Activated T-cell treated with anti-CD3 and anti-CD28 coated beads, Interleukin-2, amount 50 U/mL, for 48 hours (primary cell): ENCODE measurements at places on chromosomes 7 and 10.

DNA sequence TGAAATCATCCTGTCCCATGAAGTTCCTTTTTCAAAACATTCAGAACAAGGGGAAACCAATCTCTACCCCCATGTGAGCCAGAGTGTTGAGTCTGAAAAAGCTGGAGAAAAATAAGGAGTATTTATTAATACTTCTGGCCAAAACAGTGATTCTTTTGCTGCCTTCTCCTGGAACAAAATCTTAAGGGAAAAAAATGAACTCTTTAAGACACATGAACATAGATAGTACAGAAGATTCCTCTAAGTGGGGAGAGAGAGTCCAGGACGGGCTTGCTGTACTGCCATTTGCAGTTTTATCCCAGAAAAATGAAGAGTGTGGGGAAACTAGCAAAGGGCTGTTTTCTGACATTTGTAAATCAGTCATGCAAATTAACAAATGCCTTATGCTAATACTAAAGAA lies 173.4 kb upstream of the CELF2 start:
- no peak for DNase-seq

DNA sequence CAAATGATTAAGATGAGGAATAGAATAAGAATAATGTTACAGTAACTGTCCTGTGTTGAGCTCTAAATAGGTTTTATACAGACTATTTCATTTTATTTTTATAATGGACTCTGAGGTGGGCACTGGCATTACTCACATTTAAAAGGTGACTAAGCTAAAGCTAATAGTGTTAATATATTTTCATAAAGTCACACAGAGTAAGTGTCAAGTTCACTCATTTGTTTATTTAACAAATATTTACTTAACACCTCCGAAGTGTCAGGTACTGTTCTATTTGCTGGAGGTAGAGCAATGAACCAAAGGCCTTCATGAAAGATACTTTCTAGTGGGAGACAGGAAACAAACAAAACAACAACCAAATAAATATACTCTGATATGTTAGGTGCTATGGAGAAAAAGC lies 44.0 kb downstream of the ASB4 start:
- no peak for DNase-seq

DNA sequence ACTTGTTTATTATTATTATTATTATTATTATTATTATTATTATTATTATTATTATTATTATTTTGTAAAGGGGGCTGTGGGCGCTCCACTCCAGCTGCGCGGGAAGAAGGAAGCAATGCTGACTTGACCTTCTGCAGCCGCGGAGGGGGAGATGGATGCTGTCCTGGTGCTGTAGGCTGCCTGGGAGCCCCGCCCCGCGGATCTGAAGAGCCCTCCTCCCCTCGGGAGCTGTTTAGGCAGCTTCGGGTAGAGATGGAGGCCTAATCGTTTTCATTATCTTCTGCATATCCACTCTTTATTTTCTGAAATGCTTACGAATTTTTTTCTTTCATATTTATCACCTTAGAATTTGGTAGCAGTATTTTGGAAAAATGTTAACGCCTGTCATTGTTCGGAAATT lies 101.2 kb upstream of the KLF6 start:
- no peak for DNase-seq

GRCh38 chr10:88428442-88428841 lies 154.7 kb downstream of the RNLS start:
- DNase-seq: no peak

- DNase-seq: no peak
Measured at GRCh38 chr7:91270372-91270771, 6.1 kb downstream of the FZD1 start.

DNA sequence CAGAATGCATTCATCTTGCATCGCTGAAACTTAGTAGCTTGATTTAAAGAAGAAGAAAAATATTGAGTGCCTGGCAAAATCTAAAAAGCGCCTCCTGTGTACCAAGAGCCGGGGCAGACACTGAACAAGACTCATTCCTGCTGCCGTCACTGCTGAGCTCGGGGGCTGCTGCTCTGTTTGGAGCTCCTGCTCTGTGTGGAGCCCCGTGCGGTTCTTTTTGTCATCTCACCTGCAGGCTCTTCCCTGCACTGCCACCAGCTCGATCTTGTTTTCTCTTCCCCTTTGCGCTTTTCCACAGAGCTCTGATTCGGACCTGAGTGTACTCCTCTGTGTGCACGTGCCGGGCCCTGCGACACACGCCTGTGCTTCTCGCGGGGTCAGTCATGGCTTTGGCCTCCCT lies 462.1 kb upstream of the DPP6 start:
- DNase-seq: no peak

- peak; percentile 34 for DNase-seq
Measured at GRCh38 chr7:8197994-8198698, 63.8 kb downstream of the ICA1 start.

- DNase-seq: peak; percentile 63
Measured at GRCh38 chr10:58299580-58299979, 30.6 kb downstream of the CISD1 start.

- DNase-seq: no peak
Measured at GRCh38 chr7:83704564-83704963, 55.6 kb upstream of the SEMA3E start.

DNA sequence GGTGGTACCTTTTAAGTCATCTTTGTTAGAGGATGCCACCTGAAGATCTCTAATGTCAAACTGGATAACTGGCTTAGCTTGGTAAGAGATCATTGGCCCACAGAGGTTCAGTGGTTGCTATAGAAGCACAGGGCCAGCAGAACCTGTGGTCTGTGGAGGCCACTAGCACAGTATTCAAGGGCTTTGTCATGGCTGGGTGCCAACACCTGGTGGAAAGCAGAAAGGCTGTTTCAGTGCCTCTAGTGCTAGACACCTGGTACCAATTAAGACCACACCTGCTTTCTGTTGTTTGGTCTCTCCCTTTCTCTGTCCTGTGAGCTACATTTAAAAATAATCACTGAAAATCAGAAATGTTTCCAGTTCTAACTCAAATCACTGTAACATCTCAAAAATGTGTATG lies 10.0 kb upstream of the PCGF5 start:
- no peak for DNase-seq

GRCh38 chr7:2722591-2722990 lies 34.6 kb downstream of the AMZ1 start:
- DNase-seq: no peak

DNA sequence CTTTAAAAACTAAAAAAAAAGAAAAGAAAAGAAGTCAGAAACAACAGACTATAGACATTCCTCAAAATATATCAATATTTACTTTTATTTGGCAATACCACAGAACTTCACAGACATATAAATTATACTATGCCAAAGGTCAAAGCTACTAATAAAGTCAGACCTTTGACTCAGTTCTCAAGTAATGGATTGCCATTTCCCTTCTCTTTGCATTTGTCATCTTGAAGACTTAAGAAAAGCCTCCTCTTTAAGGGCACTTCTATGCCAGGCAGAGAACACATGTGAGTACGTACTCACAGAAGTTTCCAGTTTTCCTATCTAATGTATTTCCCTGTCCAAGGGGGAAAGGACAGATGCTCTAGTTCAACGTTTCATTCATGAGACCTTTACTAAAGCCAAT lies 37.6 kb downstream of the TNPO3 start:
- DNase-seq: no peak

- DNase-seq: no peak
Measured at GRCh38 chr7:6128205-6128604, 97.0 kb downstream of the ANKRD61 start.

DNA sequence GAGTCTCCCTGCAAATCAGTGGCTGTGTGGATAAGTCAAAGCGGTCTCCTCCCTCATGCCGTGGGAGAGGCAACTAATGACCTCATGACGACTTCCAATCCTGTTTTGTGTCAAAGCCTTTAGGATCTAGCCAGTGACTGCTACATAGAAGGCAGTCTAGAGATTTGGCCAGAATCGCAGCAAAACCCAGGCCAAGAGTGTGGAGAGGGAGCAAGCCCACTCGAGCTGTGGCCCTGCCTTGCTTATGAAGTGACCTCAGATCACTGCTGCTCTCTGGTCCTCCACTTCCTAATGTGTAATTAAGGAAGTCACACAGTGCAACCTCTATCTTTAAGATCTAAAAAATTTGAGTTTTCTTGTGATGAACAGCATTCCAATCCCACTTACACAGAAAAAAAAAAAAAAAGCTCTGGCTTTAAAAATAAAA lies 296.7 kb upstream of the KLF6 start:
- no peak for DNase-seq

DNA sequence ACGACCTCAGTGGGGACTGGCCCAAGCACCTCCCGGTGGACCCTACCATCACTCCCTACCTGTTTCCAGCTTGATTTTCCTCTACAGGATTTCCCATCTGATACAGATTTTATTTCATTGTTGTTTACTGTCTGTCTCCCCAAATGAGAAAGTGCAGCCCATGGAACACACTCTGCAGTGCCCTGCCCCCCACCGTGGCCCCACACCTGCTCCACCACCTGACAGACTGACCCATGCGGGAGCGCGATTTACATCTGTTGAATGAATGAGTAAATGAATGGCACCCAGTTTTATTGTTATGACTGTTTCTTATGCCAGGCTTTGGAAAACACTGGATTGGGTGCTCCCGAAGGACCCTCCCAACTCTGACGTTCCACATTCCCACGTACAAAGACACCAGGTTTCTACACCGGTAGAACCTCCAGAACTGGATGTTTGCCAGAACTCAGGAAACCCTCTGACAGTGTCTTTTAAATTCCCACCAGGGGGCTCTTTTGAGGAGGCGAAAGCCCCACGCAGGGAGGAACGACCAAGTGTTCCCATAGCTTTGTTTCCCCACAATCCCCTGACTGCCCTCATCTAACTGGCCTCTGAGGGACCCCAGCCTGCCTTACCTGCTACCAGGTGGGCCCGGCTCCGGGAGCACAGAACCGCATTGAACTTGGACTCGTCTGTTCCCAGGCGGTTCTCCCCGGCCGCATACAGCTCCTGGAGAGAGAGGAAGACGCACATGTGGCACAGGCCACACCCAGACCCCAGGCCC lies 29.0 kb downstream of the PLAC9 start:
- DNase-seq: no peak

GRCh38 chr7:154569916-154570315 lies 433.0 kb downstream of the PAXIP1 start:
- DNase-seq: no peak

- no peak for DNase-seq
Measured at GRCh38 chr7:98066934-98067507, 39.6 kb upstream of the LMTK2 start.

GRCh38 chr10:12427276-12427675 lies 77.9 kb downstream of the CAMK1D start:
- no peak for DNase-seq

DNA sequence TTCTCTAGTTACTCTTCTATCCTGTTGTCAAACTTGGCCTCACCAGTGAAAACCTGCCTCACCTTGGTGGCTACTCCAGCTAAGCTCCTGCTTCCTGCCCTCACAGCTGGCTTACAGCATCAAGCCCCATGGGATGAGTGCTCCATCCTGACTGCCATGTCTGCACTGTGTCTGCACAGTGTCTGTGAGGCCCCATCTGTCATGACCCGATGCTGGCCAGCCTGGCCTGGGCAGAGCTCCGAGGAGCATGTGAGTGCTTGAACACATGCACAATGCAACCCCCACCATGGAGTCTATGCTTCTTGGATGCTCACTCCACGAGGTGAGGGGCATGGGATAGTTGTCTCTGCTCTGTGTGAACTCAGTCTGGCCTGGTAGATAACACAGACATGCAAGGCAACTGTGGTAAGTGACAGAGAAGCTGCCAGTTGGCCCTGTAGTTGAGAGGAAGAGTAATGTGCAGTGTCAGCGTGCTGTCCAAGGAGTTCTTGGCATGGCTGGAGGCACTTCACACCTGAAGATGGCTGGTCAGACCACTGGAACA lies 207.1 kb upstream of the ZNF32 start:
- DNase-seq: no peak

DNA sequence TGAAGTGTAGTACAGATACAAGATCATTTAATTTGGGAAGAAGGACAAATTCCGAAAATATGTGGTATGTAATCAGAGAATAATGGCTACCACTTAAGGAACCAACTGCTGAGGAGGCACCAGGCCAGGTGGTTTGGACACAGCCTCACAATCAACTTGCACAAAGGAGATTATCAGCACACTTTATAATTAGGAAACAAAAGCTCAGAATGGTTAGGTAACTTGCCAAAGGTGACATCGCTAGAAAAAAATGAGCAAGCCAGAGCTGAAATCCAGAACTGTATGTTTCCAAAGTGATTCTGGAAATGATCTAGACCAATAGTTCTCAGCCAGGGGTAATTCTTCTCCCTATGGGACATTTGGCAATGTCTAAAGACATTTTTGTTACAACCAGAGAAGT lies 36.6 kb downstream of the ERCC6 start:
- no peak for DNase-seq

GRCh38 chr7:38829488-38830165 lies 79.4 kb downstream of the VPS41 start:
- no peak for DNase-seq

- no peak for DNase-seq
Measured at GRCh38 chr10:117226813-117227451, 14.0 kb upstream of the SLC18A2 start.

DNA sequence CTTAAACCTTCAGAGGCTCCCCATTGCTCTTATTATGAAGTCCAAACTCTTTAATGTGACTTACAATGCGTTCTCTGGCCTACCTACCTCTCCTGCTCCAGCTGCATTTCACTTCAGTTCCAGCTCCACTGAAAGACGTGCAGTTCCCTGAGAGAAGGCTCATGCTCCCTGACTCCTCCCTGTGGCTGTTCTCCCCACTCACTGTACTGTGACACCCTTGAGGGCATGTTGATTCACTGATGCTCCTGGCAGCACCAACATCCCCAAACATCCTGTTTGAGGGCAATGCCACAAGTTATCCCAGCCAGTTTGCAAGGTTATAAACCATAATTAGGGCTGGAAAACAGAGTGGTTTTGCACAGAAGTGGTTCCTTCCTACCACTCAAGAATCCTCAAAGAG lies 111.2 kb downstream of the LSM5 start:
- DNase-seq: no peak

DNA sequence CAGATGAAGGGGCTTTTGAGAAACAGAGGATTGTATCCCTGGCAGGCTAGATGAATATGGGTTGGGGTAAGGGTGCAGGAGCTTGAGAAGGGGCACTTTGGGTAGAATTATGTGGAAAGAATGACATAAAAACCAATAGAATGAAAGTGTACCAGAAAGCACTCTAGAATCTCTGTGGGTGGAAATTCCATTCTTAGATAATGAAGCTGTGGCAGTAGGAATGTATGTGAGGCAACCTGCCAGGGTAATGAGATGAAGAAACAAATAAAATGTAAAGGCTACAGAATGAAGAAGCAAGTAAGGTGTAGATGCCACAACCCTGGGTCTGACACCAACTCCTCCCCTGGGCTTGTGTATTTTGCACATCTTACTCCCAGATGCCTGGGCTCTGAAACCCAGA lies 16.8 kb downstream of the NOBOX start:
- no peak for DNase-seq

GRCh38 chr7:155173905-155174304 lies 103.8 kb downstream of the HTR5A start:
- DNase-seq: no peak

DNA sequence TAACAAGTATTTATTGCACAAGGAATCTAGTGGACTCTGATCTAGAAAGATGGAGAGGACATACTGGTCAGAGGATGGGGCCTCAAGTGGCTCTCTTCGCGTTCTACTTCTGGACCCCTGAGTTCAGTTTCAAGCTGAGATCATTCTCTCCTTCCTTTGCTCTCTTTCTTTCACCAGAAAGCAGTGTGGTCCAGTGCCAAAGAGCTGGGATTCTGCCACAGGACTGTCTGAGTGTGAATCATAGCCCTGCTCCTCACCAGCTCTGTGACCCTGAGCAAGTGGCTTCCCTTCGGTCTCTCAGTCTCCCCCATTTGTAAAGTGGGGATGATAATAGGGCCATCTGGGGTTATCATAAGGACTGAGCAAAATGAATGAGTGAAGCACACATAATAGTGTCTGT lies 715.2 kb downstream of the SUGCT start:
- no peak for DNase-seq

GRCh38 chr10:132300582-132300981 lies 7.2 kb downstream of the STK32C start:
- no peak for DNase-seq
